Sigmoid colon (tissue), 7 donors: ENCODE measurements at places on chromosomes 5 and 9. TPM values are rescaled to one million over a fixed set of nuclear protein-coding genes. Genes with fewer than 3 reads are reported as not detected.

GRXCR2 gene
- not detected for total RNA-seq

ANKRD31 gene
- total RNA-seq, result 0.28 TPM

TAF11L2 gene
- not detected for total RNA-seq

LURAP1L gene
- 17.8 TPM for total RNA-seq

RNF224 gene
- not detected for total RNA-seq

ACSL6 gene
- 0.16 TPM for total RNA-seq

SLC6A7 gene
- total RNA-seq, result not detected

SLCO6A1 gene
- not detected for total RNA-seq

HSPB3 gene
- total RNA-seq, result 0.68 TPM

FAM200C gene
- total RNA-seq, result 4.3 TPM

MEIKIN gene
- not detected for total RNA-seq

GRIN3A gene
- total RNA-seq, result not detected

BARHL1 gene
- not detected for total RNA-seq

PLPPR1 gene
- total RNA-seq, result 0.81 TPM

HNRNPH1 gene
- 495 TPM for total RNA-seq

REEP2 gene
- 24.6 TPM for total RNA-seq

KCTD16 gene
- total RNA-seq, result 0.71 TPM

IGIP gene
- 35.2 TPM for total RNA-seq

WDR31 gene
- total RNA-seq, result 1.8 TPM

CHSY3 gene
- 3.3 TPM for total RNA-seq

CXCL14 gene
- 15.5 TPM for total RNA-seq

TBC1D13 gene
- total RNA-seq, result 14.3 TPM

TRIM36 gene
- total RNA-seq, result not detected

RASGRF2 gene
- 7.3 TPM for total RNA-seq

TMEM174 gene
- not detected for total RNA-seq

DPH7 gene
- 43.6 TPM for total RNA-seq

SURF4 gene
- total RNA-seq, result 88.8 TPM

FOXD4 gene
- not detected for total RNA-seq

SLC28A3 gene
- not detected for total RNA-seq

GRIN1 gene
- 0.36 TPM for total RNA-seq

CD274 gene
- total RNA-seq, result 8.9 TPM

ACTBL2 gene
- not detected for total RNA-seq

CCDC187 gene
- total RNA-seq, result not detected

IL3 gene
- total RNA-seq, result not detected

C9orf43 gene
- 0.55 TPM for total RNA-seq

PRSS3 gene
- not detected for total RNA-seq

NTRK2 gene
- 2.1 TPM for total RNA-seq

ANKRD34B gene
- total RNA-seq, result not detected

SHC3 gene
- total RNA-seq, result 14.7 TPM

GMCL2 gene
- not detected for total RNA-seq

ARL14EPL gene
- total RNA-seq, result not detected

OSTF1 gene
- 19.4 TPM for total RNA-seq

CBY3 gene
- total RNA-seq, result 0.66 TPM

WDR5 gene
- total RNA-seq, result 13.6 TPM

ARL10 gene
- 16.9 TPM for total RNA-seq

ARHGEF28 gene
- total RNA-seq, result 6.9 TPM

TAF1L gene
- not detected for total RNA-seq

TMEM215 gene
- total RNA-seq, result not detected

SYK gene
- total RNA-seq, result 16.4 TPM

CDX1 gene
- not detected for total RNA-seq

SPATA31D4 gene
- total RNA-seq, result not detected

ANKRD20A1 gene
- total RNA-seq, result 1.5 TPM

SLC1A3 gene
- 19.1 TPM for total RNA-seq

ECM2 gene
- total RNA-seq, result 8.1 TPM

TRAF1 gene
- total RNA-seq, result 4.6 TPM

IRF1 gene
- 21.8 TPM for total RNA-seq

FOXD4L4 gene
- total RNA-seq, result not detected

SLC6A3 gene
- total RNA-seq, result not detected
